ENCODE measurements at places on chromosomes 6 and 20.

- no peak for DNase-seq
Measured at GRCh38 chr20:18728165-18728869, 85.3 kb upstream of the SCP2D1 start.

DNA sequence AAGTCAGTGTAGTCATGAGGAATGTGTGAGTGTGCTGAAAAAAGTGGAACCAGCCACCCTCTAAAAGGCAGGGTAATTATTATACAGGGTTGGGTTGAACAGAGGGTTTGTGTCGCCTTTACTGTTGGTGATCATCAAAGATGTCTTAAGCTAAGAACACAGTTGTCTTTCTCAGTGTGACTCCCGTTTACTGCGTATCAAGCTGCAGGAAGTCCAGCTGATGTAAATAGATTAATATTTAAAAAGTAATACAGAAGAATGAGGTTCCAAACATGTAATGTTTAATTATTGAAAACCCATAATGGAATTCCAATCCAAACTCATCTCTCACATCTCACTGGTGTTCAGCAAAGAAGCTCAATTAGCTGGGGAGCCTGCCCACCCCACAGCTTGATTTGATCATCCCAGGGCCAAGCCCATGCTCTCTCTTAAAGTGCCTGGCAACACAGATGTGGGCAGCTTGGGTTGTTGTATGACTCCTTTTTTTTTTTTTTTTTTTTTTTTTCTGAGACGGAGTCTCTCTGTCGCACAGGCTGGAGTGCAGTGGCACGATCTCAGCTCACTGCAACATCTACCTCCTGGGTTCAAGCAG is 127.5 kb downstream of the SOBP start:
- no peak for DNase-seq

DNA sequence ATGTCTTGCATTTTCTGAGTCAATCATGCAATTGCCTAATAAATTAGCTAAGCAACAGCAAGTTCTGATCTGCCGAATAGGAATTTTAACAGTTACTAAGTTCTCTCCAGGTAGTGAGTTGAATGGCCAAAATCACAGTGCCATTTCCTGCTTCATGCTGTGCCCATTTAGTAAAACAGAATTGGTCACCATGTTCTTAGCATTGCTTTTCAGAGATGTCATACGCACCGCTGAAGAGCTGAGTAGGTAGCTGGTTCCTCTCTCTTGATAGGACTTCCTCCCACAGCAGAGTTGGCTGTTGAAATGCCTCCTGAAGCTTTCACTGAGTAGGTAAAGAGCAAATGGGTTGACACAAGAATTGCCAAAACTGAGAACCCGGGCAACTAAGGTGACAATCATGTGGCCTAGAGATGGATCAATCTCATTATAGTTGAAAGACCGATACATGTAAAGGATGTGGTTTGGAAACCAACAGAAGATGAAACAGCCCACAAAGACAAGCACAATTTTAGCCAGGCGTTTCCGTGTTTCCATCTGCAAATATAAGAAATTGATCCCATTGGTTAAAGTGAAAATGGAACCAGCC is 57.1 kb upstream of the GJE1 start:
- DNase-seq = peak; percentile 13

DNA sequence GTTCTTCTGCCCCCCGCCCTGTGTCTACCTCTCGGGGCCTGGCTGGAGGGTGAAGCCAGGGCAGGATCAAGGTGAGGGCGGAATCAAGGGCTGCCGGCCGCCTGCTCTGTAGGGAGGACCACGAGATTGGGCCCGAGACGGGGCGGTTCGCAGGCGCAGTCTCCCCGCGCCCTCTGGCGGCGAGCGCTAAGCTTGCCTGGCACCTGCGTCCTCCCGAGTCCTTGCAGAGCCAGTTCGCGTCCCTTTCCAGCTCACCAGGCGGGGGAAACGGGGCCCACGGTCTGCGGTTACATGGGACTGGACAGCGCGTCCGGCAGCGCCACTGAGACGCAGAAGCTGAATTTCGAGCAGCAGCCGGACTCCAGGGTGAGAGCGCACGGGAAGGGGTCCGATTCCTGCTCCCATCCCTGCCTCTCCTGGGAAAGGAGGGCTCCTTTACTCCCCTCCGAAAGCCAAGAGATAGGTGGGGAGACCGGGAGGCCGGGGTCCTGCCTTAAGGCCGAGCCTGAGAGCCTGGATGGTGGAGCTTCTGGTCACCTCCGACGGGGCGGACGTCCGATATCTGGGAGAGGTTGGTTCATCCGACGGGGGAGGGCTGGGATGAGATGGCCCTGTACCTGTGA is 3.6 kb upstream of the MATN4 start:
- DNase-seq = peak; percentile 55

- DNase-seq = no peak
Measured at GRCh38 chr20:18943542-18943941, 130.0 kb downstream of the SCP2D1 start.

Data from CD4-positive, alpha-beta T cell treated with Interleukin-12 subunit alpha and Interleukin-12 subunit beta, for 1 hour (primary cell).